ENCODE measurements at places on chromosomes 1 and 21. TPM values are rescaled to one million over a fixed set of nuclear protein-coding genes. Genes with fewer than 3 reads are reported as not detected.

GRCh38 chr1:172742599-172743500, 83.9 kb downstream of the FASLG start:
- H3K4me3 ChIP-seq = no peak overlapping the region
- no peak for DNase-seq
- no peak overlapping the region for H3K27ac ChIP-seq
- H3K36me3 ChIP-seq = no peaks in the 10 kb centered on the region
- no peaks in the 10 kb centered on the region for H3K27me3 ChIP-seq

DNA sequence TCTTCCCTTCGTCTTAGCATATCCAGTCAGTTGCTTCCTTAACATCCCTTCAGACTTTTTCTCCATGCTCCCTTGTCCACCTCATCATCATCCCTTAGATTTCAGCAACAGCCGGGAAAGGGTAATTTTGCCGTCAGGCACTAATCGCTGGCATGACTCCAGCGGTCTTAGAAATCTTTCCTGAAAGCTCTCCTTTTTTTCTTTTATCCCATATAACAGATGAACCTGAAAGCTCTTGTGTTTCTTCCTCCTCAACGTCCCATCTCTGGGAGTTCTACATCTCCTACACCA, 10.4 kb upstream of the BOLA1 start:
- H3K4me3 ChIP-seq = no peak overlapping the region
- DNase-seq = no peak
- peak overlapping the region; percentile 97 for H3K27ac ChIP-seq
- H3K36me3 ChIP-seq = no peaks in the 10 kb centered on the region

GRCh38 chr21:44327603-44327974, 11.6 kb downstream of the CFAP410 start:
- no peaks in the 10 kb centered on the region for H3K27me3 ChIP-seq
- H3K4me1 ChIP-seq = no peaks in the 10 kb centered on the region
- H3K36me3 ChIP-seq = peaks cover 29% of the 10 kb centered on the region

DNA sequence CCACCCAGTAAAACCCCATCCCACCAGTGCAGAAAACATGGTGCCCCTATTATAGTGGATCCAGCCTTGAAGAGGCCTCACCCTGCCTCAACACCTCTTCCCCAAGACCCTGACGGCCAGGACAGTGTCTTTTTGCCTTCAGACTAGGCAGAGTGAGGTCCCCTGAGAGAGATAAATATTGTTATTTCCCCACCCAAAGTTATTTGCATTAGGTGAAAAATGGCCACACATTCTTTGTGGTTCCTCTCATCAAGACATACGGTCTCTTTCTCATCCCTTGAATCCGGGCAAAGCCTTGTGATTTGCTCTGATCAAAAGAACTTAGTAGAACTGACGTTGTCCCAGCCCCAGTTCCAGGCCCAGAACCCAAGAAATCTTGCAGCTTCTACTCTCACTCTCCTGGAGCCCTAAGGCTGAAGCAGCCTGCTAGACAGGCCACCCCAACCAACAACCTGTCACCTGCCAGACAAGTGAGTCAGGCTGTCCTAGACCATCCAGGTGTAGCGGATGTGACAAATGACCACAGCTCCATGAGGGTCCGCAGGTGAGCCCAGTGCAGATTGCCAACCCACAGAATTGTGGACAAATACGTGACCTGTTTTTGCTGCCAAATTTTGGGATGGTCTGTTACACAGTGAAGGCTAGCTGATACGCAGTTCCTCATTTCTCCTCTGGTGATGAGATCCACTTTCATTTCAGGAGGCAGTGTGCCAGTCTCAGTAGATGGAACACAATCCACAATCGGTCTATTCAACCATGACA, 8.1 kb upstream of the SSU72 start:
- H3K4me1 ChIP-seq = peaks cover 4% of the 10 kb centered on the region
- no peaks in the 10 kb centered on the region for H3K27me3 ChIP-seq
- H3K27ac ChIP-seq = no peak overlapping the region
- H3K36me3 ChIP-seq = no peaks in the 10 kb centered on the region
- H3K4me3 ChIP-seq = no peak overlapping the region
- DNase-seq = no peak

CFHR5 gene
- not detected for total RNA-seq

Measured in T-cell (primary cell).